ENCODE measurements at places on chromosomes 4 and X.
A peak's percentile ranks its signal among the peaks of the same experiment; 100 is the strongest.

DNA sequence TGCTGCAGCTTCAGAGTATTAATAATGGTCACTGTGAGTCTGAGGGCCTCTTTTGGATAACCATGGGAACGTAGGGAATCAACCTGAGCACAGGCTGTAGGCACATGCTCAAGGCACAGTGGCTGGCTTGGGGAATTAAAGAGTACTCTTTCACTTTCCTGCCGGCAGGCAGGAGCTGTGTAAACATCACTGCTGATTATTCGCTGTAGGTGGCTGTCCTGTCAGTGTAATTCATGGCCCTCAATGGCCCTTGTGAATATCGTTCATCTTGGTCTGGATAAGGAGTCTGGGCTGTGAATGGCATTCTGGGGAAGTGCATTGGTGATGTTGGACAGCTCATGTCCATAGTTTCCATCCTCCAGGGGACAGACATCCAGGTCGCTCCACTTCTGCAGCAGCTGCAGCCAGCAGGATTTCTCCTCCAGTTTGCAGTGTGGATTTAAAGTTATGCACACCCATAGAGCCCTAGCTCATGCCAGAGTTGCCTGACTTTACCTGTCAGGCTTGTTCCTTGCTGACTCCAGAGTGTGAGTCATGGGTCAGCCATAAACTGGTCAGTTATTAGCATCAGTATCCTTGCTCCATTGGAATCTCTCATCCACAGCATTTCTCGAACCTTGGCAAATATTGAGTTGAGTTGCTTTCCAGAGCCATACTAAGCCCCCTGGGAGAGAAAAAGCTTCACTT is 43.0 kb downstream of the C4orf33 start:
- DNase-seq: no peak

DNA sequence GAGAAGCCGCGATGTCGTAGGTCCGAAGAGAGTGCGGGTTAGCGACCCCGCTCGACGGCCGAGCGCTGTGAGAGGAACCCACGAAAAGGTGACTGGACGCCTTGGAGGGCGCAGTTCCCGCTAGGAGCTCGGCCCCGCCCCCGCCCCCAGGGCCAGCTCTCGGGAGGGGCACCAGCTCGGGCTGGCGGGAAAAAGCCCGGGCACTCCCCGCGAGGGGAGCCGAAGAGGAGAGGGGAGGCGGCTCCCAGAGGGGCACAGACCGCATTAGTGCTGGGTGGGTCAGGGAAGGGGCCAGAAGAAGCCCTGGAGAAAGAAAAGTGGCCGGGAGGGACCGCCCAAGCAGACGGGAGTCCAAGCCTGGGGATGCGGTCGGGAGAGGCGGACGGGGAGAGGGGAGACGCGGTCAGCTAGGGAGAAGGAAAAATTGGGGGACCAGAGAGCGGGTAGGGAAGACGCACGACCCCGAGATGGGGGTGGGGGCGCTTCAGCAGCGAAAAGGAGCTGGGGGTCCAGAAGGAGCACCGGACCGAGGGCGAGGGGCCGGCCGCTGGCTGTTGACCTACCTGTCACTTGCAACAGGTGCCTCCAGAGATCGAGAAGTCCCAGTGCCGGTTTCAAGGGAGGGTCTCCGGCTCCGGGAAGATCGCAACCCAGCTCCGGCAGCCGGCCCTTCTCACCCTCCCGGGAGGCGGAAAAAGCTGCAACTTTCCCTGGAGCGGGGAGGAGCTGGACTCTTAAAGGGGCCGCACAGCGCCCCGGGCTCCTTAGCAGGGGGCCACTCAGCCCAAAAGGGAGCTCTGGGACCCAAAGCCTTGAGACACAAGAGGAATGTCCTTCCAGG is at the start of gene SYTL4:
TSS of gene SYTL4 (minus strand) at position 681 of the 841 bp plus-strand sequence. CDS start 30,084 bp downstream, outside the sequence.
- DNase-seq: no peak

DNA sequence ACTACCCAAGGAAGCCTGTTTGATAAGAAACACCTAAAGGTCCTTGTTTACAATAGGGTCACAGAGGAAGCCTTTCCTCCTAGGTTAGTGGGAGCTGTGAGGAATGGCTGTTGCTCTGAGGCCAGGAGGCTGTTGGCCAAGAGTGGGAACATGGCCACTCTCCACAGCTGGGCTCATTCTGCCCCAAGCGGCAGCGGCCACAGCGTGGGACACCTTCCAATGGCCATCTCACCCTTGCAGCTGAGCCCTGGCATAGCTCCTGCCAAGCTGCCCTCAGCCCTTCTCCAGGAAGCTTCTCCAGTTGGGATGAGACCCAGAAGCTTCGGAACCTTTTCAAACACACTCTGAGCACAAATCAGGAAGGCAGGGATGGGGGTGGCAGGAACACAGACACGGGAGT is 111.8 kb upstream of the MAP3K15 start:
- DNase-seq: no peak

DNA sequence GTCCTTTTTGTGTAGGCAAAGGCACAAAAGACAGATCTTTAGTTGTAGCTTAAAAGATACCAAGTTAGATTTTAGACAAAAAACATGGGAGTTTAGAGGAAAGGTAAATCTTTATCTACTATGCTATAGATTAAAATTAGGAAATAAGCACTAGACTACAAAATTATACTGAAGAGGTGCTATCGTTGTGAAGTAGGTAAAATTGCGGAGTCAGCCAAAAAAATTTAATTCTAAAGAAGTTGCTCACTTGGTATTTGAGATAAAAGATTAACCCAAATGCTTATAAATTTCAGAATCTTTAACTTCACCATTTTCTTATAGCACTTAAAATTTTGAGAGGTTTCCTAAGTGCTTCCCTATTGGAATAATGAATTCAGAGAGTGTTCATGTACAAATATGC is 604.1 kb downstream of the GRXCR1 start:
- no peak for DNase-seq

DNA sequence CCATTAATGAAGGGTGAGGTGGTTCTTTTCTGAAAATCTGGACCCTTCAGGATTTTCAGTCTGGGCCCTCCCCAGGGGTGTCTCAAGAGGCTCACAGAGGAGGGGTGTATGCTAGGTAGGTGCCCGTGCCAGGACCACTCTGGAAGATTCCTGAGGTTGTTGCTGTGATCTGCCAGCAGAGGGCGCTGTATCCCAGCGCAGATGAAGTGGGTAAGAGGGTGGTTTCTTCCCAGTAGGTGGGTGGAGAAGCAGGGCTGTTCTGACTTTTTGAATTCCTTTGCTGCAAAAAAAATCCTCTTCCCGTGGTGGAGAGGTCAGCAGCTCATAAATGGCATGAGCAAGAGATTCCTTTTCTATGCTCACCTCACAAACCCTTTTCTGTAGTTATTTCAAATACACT is 51.1 kb downstream of the SCML1 start:
- no peak for DNase-seq

DNA sequence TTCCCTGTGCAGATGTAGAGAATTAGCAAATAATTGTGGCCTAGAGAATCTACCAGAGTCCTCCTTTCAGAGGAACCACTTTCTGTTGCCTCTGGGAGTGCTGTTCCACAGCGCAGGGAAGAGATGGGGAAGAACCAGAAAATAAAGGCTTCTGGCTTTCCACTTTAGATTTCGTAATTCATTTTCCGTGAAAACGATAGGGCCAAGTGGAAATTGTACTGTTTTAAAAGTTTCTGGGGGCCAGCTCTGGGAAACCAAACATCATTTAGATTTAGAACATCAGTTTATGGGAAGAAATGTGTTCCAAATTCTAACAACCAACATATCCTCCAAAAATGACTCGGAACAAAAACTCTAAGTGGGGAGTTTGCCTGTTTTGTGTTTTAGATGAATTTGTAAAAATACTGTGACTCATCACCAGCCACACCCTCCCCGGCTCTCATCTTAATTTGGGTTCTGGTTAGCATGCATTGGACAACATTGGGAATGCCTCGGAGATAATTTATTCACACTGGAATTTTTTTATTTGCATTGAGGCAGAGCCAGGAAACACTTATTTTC is 65.2 kb upstream of the LNX1 start:
- DNase-seq: peak; percentile 11

DNA sequence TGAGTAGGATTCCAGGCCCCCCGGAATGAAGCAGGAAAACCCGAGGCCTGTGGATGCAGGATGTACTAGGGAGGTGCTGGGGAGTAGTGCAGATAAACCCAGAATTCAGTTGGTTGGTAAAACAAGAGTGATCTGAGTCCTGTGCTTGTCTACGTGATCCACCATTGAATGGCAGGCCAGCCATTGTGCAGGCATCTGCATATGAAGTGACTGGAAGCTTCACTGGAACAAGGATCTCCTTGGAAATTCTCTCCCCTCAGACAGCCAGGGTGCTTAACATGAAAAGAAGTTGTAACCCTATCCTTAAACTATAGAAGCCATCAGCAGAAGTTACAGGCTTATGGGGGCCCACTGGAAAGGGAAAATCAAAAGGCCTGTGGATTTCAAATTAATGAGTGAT is 656 bp upstream of the GSPT2 start:
- DNase-seq: no peak

DNA sequence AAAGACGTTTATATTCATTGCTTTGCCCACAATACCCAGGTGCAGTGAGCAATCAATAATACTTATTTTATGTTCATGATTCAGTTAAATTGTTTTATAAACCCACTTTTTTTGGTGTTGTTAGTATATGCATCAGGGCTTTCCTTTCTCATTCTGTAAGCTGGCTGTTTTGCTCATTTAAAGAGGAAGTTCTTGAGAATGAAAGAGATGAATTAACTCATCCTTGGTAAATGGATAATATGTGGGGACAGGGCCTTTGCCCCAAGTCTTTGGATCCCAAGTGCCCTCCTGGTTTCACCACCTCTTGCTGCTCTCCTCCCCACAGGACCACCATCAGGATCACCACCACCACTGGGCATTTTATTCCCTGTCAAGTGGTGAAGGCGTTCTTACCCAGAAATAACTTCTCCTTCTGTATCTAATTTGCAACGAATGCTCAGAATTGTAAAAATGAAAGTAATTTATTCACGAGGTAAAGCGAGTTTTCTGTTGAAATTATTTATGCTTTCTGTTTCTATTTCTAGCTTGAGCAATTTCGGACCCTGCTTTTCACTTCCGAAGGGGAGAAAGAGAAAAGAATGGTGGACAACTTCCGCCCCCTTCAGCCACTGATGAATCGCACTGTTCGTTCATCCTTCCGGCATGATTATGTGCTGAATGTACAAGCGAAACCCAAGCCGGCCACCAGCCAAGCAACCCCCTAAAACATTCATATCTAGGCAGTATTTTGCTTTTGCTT is 8.2 kb upstream of the ZRSR2 start:
- no peak for DNase-seq

DNA sequence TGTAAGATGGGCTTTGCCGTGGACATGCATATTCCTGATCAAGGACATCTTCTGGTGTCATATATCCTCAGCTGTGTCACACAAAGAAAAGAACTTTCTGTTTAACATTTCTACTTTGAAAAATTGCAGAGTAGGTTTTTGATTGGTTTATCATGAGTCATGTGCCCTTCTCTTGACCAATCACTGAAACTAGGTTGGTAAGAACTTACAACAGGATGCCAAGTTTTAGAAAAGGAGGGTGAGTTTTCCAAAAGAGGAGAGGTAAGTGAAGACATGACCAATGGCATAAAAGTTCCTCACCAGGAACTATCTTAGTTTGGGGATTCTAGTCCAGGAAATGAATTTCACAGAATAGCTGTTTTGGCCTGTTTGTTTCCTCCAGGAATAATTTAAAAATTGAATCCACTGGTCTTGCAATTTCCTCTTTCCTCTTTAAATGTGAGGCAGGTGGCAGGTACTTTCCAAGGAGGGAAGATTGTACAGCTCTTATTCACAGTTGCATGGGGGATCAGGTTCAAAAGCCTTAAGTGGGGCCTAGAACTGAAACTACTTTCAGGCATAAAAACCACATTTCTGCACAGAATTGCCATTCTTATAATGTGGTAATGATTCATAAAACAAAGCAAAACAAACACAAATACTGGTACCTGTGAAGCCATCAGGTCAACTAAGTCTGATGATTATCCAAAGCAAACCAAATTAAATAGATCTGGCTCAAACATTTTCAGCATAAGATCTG is 1114.5 kb upstream of the LCORL start:
- no peak for DNase-seq

- DNase-seq: no peak
Measured at GRCh38 chr4:186190581-186191199, 677 bp upstream of the CYP4V2 start.

GRCh38 chrX:129787336-129788055 is 7.7 kb downstream of the SASH3 start:
- DNase-seq: no peak

DNA sequence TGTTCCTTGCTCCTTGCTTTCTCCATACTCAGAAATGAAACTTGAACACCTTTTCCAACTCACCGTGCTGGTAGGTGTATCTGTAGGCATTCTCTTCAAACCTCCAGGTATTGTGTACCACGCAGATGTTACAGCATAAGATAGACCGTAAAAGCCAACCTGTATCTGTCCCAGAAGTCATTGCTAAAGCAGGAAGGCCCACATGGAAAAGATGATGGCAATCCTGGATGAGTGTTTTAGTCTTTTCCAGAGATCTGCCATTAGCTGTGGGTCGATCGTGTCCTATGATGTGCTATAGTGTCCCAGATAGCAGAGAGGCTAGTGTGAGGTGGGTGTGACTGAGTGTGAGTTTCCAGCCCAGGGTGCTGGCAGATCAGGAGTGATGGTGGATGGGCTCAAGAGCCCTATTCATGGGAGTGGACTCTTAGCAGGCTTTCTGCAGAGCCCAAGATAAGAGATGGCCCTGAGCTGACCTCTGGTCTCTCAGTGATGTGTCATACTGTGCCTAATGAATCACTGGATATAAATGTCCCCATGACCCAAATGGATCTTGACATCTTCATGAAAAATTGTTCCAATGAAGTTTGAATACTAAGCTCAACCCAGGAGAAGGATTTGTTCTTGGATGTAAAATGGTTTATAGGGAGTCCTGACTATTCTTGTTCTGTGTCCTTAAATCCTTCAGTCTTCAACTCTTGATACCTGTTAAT is 69.1 kb upstream of the WDR1 start:
- no peak for DNase-seq

DNA sequence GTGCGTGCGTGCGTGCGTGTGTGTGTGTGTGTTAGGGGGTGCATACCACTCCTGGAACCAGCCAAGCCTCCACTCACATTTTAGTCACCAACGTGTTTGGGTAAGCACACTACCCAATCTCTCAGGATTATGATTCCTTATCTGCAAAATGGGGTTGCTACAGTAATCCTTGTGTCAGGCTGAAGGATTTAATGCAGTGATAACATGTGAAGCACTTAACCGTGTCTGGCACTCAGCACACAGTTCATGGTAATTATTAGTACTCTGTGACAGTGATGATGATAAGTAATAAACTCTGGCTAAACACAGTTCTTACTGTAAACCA is 57.3 kb downstream of the CLDN22 start:
- no peak for DNase-seq

GRCh38 chrX:13536551-13536950 is 32.9 kb upstream of the EGFL6 start:
- no peak for DNase-seq

GRCh38 chrX:145631461-145631951 is 186.1 kb upstream of the SLITRK2 start:
- DNase-seq: no peak
